Hypothalamus (tissue), 51 donors: ENCODE measurements at places on chromosomes 6 and 20.

DNA sequence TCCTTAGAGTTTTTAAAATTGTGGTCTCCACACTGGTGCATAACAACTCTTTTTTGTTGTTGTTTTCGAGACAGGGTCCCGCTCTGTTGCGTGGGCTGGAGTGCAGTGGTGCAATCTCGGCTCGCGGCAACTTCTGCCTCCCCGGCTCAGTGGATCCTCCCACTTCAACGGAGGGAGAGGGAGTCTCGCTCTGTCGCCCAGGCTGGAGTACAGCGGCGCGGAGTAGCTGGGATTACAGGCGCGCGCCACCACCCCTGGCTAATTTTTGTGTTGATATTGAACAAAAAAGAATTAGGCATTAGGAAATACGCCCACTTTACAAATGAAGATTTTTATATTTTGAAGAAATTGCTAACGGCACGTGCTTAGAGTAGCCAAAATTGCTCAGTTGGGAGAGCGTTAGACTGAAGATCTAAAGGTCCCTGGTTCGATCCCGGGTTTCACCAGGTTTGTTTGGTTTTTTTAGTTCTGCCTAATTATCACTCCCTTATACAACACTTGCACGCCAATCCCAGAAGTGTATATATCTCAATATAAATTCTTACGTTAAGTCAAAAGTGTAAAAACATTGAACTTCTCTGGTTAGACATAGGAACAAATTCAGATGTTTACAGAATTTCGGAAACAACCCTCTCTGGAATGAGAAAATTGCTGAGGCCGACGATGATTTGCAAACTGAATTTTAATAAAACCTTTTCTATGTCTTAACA, 159.6 kb downstream of the TRIM27 start:
- no peak for DNase-seq

DNA sequence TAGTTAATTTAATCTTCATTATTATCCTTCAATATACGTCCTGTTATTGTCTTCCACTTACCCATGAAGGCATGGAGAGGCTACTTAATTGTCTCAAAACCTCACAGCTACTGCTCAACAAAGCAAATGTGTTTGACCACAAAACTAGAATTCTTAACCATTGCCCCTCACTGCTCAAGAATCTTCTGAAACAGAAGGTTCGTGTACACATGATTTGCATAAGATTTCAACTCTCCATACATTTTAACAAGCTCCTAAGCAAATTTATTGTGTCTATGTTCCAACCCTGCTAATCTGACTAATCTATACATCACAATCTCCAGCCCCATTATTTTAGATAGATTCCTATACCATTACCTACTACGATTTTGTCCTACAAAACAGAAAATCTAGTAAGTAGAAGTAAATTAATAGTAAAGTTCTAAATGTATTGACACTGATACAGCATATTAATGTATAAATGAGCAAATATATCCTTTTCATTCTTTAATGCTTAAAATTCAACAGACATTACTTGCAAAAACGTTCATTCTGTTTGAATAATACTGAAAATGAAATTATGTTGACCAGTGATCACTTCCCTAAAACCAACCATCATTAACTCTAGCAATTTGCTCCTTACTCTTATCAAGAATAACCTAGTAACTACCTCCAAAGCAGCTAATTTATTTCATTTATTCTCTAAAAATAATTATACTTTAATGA, 89.7 kb upstream of the RNF217 start:
- no peak for DNase-seq

GRCh38 chr6:166852451-166852975, 103.8 kb downstream of the RNASET2 start:
- DNase-seq, result no peak

DNA sequence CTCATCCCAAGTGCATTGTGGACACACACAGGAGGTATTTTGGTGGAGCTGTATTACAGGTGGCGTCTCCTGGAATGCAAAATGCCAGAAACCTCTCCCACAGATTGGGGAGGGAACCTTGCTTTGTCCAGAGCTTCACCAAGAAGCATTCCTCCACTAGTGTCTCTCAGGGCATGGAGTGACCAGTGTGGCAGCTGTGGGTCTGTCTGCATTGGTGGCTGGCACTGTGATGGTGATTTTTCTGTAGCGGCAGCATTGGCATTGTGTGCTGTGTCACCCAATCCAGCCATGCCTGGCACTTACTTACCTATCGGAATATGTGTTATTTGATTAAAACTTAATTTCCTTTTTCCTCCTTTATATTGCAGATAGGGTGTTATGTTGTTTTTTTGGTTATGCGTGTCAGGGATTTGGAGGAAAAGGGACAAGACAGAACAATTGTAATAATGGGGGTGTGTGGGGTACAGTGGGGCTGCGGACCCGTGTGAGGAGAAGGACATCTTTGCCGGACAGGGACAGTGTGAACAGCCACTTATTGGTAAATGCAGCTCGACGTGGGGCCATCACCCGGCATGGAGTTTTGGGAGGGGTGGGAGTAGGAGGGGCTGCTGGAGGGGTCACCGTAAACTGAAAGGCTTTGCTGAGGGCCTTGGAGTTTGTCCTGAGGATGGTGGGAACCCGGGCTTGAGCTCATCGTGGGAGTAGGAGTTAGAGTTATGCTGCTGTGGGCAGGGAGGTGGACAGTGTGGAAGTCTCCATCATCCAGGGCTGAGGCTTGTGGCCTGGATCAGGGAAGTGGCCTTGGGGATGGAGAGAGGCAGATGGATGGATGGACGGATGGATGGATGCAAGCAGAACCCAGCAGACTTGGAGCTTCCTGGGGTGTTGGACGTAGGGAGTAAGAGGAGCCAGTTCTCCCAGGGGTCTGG, 105.0 kb downstream of the SYCP2 start:
- no peak for DNase-seq

- no peak for DNase-seq
Observed at GRCh38 chr6:108844135-108844534, 4.1 kb upstream of the ARMC2 start.

DNA sequence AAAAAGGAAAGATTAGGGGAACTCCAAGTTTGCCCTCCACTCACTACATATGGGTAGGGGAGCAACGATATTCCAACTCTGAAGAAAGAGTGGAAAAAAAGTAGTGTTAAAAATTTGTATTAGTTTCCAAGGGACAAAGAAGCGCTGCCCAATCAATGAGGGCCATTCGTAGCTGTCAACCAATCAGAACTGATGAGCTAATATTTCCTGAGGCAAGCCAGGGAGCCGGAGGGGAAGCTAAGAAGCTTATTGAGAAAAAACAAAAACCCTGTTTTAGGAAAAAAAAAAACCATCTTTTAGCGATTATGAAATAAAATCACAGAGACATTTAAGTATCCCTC, 59.5 kb downstream of the TRIM38 start:
- peak; percentile 54 for DNase-seq

GRCh38 chr6:108637963-108638362, 77.2 kb downstream of the FOXO3 start:
- no peak for DNase-seq

GRCh38 chr6:3766214-3766613, 14.7 kb upstream of the PXDC1 start:
- DNase-seq, result no peak

- DNase-seq, result no peak
Observed at GRCh38 chr6:51936531-51937290, 150.7 kb downstream of the PKHD1 start.

DNA sequence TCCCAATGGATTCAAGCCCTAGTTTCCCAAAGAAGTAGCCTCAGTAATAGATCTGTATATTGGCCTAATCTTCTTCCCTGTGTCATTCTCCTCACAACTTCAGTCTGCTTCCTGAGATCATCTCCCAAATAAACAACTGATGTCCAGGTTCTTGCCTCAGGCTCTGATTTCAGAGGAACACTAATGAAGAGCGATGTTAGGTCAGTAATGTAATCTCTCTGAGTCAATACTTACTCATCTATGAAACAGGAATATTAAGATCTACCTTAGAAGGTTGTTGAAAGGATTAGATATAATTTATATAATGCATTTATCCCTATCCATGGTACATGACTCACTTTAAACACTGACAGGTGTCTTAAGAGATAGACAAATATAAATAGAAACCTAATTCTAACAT, 246.0 kb upstream of the FLRT3 start:
- no peak for DNase-seq

DNA sequence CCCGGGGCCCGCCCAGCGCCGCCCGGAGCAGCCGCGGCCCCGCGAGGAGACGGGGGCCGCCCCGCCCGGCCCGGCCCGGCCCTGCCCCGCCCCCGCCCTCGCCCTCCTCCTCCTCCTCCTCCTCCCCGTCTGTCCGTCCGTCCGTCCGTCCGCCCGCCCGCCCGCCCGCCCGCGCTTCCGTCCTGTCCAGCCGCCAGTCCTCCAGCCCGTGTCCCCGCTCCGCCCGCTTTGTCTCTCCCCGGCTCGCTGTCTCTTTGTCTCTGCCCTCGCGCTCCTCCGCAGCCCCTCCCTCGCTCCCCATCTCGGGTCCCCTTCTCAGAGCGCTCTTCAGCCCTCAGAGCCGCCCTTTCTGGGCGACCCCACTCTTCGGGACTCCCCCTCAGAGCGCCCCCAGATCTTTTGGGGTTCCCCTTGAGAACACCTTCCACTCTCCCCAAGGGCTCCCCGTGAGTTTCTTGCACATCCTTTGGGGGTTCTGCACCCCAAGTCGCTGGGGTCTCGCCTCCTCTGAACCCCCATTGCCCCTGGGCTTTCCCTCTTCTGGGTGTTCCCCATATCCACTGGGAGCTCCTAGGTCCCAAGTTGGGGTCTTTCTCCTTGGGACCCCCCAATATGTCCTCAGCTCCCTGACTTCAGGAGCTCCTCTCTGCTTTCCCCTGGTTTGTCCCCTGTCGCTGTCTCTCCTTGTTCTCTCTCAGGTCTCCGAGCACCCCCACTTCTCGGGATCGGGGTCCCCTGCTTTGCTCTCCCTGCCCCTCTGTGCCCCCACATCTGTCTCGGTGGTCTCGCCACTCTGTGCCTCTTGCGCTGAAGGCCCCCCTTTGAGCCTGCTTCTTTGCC, 79.5 kb upstream of the MYL9 start:
- peak; percentile 53 for DNase-seq

DNA sequence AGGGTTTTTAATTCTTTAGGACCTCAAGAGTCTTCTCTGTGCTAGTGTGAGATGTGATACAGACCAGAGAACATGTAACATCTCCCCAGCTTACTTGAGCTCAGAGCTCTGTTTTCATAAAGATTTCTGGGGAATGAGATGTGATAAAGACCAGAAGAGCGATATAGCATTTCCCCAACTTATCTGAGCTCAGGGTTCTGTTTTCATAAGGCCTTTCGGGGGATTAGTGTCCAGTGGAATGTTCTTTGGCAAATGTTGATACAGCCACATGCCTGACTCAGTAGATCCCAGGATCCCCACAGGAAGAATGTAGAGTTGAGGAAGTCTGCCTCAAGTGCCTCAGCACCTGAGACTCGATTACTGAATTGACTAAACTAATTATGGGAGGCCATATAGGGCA, 18.7 kb upstream of the TOP1 start:
- DNase-seq, result no peak

- no peak for DNase-seq
Observed at GRCh38 chr6:167122827-167123657, at the start of gene CCR6. TSS of gene CCR6 (plus strand) at chr6:167123096. CDS start at chr6:167136135, 13,039 bp downstream.

DNA sequence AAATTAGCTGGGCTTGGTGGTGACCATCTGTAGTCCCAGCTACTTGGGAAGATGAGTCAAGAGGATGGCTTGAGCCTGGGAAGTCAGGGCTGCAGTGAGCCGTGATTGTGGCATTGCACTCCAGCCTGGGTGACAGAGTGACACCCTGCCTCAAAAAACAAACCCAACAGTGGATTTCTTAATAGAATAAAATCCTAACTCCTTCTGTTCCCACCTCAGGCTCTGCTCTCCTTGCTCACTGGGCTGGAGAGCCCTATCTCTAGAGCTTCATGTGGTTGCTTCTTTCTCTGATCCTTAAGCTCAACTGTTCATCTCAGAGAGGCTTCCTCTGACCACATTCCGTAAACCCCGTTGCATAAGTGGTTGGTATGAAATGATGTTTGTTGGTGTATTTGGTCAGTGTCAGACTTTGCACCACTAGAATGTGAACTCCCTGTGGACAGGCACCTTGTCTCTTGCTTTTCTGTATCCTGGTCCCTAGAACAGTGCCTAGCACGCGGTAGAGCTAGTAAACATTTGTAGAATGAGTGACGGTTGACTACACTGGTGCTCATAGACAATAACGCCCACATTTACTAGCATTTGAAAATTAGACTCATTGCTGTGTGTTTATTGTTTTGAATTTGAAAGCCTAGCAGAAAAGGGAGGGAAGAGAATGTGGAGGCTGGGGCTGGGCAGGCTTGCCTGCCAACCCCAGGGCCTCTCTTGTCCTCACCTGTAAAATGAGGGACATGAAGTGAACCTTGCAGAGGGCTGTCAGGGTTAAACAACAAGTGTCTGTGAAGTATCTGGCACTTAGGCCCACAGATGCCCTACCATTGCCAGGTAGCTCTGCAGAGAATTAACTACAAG, 4.2 kb downstream of the MAPRE1 start:
- no peak for DNase-seq

DNA sequence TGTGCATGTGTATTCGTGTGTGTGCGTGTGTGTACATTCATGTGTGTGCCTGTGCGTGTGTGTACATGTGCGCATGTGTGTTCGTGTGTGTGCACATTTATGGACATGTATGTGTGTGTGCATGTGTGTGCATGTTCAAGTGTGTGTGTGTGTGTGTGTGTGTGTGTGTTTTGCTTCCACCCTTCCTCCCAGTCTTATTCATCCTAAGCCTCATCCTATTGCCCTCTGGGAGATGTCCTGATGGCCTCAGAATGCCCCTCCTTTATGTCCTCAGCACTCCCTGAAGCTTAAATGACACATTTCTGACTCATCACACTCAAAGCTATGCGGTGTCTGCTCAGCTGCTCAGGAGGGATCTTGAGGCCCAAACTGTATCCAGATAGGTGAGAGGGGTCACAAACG, 76.6 kb upstream of the CCDC167 start:
- no peak for DNase-seq

GRCh38 chr20:32583581-32584070, 1.5 kb downstream of the NOL4L start:
- no peak for DNase-seq

- no peak for DNase-seq
Observed at GRCh38 chr6:126914801-126915200, 203.7 kb upstream of the RSPO3 start.

- no peak for DNase-seq
Observed at GRCh38 chr20:49539481-49540231, 28.3 kb downstream of the PTGIS start.

- no peak for DNase-seq
Observed at GRCh38 chr6:168126566-168127383, 47.8 kb upstream of the FRMD1 start.

GRCh38 chr6:111604259-111605099, 1.2 kb downstream of the TRAF3IP2 start:
- peak; percentile 58 for DNase-seq
